ENCODE measurements at places on chromosomes 2 and 18.

- no peak for DNase-seq
Measured at GRCh38 chr2:42733852-42734251, 30.1 kb downstream of the OXER1 start.

DNA sequence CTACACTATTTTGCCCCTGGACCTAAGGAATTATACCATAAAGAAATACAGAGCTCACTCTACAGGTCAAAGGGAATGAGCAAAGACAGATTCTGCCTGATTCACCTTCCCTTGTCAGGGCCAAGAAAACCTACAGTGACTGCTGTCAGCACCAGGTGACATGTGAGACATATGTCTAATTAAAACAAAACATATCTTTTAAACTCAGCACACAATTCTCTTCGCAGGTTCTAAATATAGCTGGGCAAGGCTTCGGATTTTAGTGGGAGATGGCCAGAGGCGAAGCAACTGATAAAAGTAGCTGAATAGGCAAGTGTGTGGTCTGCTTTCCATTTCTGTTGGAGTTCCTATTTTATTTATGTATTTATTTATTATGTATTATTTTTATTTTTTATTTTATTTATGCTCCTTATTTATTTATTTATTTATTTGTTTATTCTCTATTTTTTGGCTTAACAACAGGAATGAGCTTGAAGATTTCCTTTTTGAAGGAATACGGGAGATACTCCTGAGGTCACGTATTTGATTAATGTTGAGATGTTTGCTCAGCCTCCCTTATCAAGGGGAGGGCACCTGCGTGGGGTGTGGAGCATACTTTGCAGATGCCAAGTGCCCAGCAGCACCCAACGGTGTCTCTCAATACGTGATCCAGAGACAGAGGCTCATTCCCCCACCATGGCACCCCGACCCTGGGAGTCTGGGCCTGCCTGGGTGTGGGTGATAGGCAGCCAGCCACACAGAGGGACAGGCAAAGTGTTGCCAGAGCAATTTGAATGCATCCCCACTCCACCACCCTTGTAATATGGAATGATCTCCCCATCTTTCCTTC lies 141.8 kb downstream of the RNF152 start:
- DNase-seq, result no peak

DNA sequence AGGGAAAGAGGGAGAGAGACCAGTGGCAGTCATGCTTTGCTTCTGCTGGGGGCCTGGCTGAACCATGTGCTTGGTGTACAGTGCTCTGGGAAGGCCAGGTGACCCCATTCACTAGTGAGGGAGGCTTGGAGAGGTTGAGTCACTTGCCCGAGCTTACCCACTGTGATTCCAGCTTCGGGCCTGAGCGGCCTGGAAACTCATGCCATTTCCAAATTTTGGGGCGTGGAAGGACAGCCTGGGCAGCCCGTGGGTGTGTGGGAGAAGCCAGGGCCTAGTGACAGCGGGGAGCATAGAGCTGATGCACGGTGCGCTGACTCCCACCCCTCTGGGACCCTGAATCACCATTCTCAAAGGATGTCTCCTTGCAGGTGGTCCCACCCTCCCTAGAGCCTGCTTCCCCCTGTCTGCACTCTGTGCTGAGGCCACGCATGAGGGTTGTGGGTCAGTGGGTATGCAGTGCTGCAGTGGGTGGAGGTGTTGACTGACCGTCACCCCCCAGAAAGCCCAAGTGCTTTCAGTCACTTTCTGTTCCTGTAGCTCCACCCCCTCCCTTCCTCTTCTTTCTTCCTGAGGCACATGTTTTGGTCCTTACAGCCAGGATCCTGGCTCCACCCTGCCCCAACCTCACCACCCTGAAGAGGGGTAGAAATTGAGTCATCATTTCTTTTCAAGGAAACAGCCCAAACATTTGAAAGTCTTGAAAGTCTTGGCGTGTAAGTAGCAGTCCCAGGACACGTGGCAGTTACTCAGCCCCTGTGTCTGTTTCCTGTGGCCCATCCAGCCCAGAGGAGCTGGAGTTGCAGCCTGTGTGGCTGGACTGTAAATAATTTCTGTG lies 69.3 kb upstream of the MCFD2 start:
- DNase-seq, result no peak

- no peak for DNase-seq
Measured at GRCh38 chr2:186032102-186032738, 293.6 kb downstream of the FSIP2 start.

GRCh38 chr2:129481306-129482219 lies 497.9 kb upstream of the RAB6C start:
- no peak for DNase-seq

- no peak for DNase-seq
Measured at GRCh38 chr2:196959734-196960338, 33.3 kb upstream of the PGAP1 start.

- DNase-seq, result no peak
Measured at GRCh38 chr18:38606841-38607240, 1041.2 kb upstream of the CELF4 start.

DNA sequence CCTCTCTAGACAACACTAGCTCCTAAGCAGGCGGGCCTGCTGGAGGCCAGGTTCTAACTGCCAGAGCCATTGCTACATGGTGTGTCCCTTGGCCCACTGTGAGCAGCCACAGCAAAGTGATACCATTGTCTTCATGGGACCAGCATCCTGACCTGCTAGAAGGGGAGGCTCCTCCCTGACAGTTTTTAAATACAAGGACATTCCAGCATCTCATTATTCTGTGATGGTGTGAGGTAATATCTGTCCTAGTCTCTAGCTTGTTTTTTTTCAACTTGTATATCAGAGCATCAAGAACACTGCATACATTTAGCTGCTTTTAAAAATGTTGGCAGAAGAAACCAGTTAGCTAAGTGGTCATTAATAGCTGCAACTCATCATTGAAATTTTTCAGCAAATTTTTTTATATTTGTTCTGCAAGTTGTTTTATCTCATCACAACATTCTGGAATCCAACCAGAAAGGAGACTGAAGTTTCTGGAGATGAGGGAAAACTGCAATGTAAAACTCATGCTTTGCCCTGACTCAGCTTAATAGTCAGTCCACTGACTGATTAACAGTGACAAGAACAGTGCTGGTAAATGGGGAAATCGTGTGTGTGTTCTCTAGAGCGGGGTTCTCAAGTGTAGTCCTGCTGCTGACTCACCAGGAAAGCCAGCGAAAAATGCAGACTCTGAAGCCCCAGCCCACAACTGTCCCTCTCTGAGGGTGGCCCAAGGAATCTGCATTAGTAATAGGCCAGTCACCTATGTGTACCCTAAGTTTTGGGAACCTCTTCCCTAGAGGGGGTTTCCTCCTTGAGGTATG lies 17.8 kb downstream of the MAPRE3 start:
- no peak for DNase-seq

DNA sequence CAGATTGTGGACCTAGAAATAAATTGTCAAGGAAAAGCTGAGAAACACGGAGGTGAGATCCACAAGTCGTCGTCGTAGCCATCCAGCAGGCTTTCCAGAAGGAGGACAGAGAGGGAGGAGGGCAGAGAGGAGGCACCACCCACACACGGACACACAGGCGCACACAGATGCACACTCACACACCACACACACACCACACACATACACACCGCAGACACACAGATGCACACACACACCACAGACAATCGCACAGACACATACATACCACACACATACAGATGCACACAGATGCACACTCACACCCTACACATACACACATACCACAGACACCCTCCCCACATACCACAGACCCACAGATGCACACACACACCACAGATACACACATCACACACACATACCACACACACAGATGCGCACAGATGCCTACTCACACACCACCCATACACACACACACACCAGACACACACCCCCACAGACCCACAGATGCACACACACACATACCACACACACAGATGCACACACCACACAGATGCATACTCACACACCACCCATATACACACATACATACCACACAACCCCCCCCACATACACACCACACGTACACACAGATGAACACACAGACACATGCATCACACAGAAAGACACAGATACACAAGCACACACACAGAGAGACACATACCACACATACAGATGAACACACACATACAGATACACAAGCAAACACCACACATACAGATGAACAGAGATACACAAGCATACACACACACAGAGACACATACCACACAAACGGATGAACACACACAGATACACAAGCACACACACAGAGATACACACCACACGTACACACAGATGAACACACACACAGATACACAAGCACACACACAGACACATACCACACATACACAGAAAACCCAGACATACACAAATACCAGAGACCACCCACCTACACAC lies 12.7 kb upstream of the BOK start:
- no peak for DNase-seq

GRCh38 chr18:55477860-55478581 lies 110.0 kb downstream of the TCF4 start:
- DNase-seq, result no peak

DNA sequence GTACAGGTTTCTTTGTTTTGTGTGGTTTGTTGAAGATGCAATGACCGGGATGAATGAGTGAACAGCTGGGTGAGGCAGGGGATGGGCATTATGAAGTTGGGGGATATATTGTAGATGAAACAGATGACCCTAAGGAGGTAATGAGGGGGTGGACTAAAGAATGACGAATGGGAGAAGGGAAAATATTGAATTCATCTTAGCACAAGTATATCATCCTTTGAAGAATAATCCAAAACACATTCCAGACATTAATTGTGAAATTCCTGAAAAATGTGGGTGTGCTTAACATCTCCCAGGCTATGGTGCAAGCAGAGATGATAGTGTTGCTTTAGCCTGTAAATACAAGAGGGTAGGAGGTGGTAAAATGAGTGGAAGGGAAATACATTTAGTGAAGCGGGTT lies 5.8 kb downstream of the CRIM1 start:
- DNase-seq, result no peak

- DNase-seq, result no peak
Measured at GRCh38 chr2:211748339-211748738, 790.3 kb downstream of the ERBB4 start.

GRCh38 chr18:58468191-58468590 lies 160.7 kb downstream of the ALPK2 start:
- DNase-seq, result no peak

DNA sequence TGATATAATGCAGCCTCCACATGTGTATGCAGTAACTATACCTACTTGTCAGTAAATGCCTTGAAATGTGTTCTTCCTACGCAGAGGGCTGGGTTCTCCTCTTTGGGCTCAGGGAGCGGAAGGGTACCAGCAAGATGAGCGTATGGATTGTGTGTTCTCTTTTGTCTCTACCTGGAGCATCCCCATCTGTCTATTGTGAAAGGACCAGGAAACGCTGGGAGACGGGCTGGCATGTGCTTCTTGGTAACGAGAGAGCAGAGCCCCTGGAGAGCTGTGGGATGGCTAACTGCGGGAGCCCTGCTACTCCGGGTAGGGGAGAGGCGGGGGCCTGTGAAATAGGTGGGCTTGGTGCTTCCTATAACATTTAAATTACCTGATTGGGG lies 80.9 kb downstream of the BCL2 start:
- DNase-seq, result no peak

DNA sequence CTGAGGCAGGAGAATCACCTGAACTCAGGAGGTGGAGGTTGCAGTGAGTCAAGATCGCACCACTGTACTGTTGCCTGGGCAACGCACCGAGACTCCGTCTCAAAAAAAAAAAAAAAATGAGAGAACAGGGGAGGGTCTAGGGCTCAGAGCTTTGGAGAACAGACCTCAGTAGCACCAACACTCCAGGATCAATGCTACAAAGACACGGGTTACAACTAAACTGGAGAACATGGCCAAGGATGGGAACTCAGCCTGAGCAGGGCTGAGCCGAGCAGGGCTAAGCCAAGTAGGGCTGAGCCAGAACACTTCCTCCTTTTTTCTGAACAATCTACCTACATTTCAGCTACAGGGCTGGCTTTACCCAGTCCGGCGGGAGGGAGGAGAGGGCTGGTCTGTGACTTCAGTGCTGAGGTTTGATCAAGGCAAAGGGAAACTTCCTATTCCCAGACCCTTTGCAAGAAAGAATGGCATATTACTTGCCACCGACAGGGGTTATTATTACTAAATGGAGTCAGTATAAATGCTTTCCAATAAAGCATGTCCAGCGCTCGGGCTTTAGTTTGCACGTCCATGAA lies 2.9 kb upstream of the CASP8 start:
- DNase-seq, result no peak

GRCh38 chr2:88959480-88960204 lies 268.2 kb downstream of the RPIA start:
- DNase-seq, result no peak

DNA sequence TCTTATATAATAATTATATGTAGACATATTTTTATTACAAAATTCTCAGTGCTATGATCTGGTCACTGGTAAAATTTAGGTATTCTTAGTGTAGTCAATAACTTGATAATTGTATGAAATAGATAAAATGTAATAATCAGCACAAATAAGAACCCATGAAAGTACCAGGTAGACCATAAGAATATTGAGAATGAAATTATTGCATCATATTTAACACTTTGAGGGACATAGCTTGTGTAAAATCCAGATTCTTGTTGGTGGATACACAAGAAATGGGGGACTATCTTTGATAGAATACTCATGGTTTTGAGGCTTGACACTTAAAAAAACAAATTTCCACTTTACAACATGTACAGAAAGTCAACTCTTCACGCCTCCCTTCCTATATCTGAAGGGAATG lies 898.8 kb upstream of the DDX18 start:
- DNase-seq, result no peak

GRCh38 chr2:104476075-104476474 lies 377.8 kb upstream of the POU3F3 start:
- DNase-seq, result no peak

DNA sequence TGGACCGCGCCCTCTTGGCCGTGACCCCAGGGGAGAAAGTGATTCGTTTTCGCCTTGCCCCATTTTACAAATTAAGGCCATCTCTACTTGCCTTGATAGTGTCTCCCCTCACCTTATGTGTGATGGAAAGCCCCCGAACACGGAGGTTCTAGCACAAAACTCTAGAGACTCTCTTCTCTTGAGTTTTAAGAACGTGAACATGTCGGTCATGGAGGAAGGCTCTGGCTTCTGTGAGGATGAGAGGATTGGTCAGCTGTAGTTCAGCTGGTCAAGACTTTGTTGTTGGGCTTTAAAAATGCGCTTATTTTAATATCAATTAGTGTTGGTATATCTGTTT lies 828 bp downstream of the DYNC1I2 start:
- DNase-seq, result no peak

- no peak for DNase-seq
Measured at GRCh38 chr2:211351987-211352386, 795.6 kb downstream of the CPS1 start.

DNA sequence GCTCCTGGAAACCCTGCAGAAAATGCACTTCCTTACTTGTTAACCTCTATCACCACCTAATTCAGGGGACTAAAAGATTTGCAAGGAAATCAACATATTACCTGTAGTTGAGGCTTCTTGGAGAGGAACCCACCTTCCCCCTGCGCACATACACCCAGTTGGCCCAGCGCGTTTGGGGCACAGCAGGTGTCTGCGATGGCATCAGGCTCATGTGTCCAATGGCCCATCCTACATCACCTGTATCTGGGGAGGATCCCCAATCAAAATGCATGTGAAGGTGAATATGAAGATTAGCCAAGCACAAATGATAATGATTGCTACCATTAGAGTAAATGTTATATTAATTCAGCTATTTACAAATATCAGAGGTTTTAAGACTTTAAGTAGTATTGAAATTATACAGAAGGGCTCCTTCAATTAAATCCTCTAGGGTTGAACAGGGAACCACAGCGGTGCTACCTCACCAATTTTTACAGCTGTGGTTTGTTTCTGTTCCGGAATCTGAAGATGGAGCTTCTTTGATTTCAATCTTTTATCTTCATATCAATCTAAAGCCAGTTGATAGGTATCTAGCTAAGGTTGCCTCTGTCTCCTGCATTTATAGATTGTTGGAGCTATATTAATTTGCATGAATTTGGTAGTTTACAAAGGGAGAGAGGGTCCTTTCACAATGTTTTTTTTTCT lies 486.0 kb downstream of the RNF144A start:
- DNase-seq, result no peak

All from cortex of kidney (tissue), 1 donor.